ENCODE measurements at places on chromosomes 7 and 10.

DNA sequence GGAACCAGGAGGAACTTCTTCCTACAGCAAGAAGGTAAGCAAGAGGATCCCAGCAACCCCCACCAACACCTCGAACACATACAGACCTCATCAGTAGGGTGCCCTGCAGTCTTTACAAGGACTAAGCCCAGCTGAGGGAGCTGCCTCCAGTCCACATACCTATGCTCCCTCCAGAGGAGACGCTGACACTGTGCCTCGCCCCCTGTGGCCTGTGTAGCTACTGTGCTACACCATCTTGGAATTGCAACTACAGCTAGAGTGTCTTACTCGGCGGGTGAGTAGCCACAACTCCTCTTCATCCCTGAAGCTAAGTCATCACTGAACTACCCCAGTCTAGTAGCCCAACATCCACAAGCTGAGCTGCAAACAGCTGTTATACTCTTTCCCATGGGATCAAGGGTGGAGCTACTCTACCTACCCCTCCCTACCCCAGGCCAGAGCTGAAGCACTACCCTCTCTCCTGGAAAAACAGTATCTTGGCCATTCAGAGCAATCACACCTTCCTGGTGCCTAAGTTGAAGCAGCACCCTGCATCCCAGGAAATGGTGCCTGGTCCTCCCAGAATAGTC lies 42.2 kb upstream of the CAMK2B start:
- no peak for DNase-seq

DNA sequence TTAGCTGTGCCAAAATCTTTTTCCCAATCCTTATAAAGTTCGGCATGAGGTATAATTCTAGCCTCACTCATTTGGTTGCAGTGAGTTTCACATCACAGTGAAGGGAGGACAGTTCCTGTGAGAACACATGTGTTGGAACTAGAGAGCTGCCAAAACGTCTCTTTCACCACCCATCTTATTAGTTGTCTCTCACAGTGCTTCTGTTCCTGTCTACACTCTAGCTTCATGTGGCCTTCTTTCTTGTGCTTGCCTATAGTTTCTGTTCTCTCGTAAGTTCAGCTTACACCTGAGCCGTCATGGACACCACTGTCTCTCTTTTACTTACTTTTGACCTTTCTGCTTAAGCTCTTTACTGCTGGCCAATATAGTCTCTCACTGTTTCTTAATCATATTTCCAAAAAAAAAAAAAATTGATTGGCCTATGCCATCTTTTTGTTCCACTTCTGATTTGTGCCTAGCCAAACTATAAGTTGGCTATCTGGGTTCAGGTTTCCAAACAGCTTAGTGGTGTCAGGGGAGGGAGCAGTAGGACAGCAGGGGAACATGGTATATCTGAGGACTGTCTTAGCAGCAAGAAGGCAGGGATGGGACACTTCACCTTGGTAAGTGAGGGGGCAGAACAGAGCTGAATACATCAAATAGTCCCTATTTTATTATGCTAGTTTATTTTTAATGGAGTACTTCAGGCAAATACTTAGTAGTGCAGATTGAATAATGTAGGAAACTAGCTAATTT lies 38.0 kb downstream of the ZNRF2 start:
- DNase-seq, result no peak

GRCh38 chr10:13938950-13939349 lies 352.2 kb downstream of the PRPF18 start:
- no peak for DNase-seq

DNA sequence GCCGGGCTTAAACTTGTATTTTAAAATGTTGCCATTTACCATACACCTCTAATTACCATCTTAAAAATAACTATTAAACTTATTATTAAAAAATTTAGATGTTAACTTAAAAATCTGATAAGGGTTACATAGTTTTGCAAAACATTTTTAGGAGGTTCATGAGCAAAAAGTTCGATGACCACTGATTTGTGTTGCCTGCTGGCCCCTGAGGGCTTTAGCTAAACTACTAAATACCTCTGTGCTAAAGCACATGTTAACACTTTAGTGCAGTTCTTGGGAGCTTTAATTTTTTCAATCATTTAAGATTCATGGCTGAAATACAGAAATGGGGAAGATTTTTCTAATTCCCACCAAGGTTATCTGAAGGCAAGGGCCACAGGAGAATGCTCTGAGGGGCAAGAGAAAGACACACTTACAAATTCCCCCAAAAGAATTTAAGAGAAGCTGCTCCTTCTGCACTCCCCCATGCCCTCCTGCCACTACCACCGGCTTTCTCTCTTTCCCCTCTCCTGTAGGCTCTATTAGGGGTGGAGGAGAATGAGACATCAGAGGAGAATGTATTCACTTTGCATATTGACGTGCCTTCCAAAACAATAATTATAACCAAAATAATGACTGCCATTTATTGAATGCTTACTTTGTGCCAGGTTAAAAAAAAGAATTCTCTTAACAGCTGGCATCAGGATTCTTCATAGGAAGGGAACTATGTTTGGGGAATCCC lies 106.2 kb downstream of the RTKN2 start:
- DNase-seq, result no peak

GRCh38 chr10:106175760-106176377 lies 988.6 kb downstream of the SORCS1 start:
- DNase-seq, result no peak

DNA sequence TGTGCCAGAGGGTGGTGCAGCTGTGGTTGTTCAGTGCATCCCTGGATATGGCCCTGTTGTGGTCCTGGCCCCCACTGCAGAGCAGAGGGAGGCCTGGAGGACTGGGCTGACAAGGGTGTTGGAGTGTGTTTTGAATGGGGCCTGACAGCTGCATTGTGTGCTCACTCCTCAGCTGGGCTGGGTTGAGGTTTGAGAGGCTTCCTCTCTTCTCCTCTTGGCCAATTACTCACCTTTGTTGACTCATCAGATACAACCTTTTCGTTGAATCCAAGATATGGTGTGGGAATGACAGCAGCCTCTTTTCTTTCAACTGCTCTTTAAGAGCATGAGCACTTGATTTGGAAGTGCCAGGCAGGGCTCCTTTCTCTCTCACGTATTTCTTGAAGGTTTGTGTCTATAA lies 228.5 kb upstream of the COBL start:
- no peak for DNase-seq

DNA sequence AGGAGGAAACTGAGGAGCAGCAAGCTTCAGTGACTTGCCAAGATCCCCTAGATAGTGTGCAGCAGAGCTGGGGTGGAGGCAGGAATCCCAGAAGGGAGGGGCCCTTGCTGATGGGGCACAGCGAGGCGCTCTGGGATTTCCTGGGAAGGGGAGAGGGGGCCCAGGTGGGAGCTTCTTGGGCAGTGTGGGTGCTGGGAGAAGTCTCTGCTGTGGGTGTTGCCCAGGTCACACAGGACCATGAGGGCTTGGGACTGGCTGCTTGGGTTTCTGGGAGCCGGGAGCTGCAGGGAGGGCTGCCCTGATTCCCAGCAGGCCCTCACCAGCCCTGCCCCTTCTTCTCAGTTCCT lies 55.2 kb downstream of the TSPAN15 start:
- no peak for DNase-seq

- no peak for DNase-seq
Measured at GRCh38 chr7:141348728-141349127, 202.5 kb upstream of the AGK start.

GRCh38 chr7:112201411-112201810 lies 4.8 kb downstream of the DOCK4 start:
- no peak for DNase-seq

DNA sequence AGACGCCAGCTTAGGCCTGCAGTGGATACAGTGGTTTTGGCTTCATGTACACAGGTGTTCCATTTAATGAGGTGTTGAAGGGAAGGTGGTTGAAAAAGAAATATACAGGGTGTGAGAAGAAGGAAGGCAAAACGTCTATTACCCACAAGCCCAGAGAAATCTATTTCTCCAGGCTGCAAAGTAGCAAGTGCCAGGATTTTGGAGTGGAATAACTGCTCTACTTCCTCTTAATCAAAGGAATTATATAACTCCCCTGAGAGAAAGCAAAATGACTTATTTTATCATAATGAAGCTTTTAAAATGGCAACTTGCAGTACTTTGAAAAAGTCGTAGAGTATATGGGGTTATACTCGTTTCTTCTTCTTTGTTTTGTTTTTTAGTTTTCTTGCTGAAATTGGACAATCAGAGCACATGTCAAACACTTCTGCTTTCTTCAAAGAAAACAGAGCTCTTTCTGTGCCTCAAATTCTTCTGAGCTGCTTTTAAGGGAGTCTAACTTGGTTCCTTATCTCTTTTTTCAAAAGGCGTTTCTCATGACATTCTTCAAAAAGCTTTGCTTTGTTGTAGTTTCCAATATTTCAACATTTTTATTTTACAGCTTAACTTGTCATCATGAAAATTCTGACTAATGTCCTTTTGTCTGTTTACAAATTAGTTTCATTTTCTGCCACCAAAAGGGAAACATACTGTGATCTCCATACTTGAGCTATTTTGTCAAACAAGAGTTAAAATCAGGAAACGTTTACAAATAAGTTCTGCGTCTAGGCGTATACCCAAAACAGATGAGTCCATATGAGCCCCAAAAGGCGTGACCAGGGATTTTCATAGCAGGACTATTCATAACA lies 289.7 kb downstream of the FRMD4A start:
- no peak for DNase-seq

DNA sequence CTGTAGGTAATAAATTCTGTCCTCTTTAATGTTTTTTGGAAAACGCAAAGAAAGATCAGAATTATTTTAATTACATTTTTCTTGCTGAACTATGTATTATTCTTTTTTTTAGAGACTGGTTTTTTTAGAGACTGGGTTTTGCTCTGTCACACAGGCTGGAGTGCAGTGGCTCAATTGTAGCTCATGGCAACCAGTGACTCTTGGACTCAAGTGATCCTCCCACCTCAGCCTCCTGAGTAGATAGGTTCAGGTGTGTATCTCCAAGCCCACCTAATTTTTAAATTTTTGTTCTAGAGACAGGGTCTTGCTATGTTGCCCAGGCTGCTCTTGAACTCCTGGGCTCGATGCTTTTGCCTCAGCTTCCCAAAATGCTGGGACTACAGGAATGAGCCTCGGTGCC lies 5.3 kb upstream of the DENND10 start:
- no peak for DNase-seq

GRCh38 chr10:21527598-21528235 lies 2.2 kb upstream of the SKIDA1 start:
- DNase-seq, result no peak

GRCh38 chr10:79239275-79239779 lies 107.9 kb upstream of the PPIF start:
- no peak for DNase-seq

GRCh38 chr10:84012831-84013458 lies 126.4 kb upstream of the GHITM start:
- DNase-seq, result no peak

DNA sequence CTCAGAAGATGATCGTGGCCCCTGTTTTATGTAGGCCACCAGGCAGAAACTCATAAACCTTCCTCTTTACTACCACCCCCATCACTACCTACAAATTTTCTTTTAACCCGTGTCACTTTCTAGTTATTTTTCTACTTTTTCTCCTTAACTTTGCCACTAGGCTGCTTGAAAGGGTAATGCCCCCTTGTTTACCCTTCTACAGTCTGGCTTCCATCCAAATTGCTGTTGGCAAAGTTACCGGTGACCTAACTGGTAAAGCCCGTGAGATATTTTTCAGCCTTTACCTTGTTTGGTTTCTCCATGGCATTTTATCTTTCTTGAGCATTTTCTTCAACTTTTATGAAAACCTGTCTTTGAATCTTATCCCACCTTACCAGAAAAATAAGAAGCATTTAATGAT lies 153.0 kb downstream of the WNT2 start:
- no peak for DNase-seq

GRCh38 chr7:18806177-18806576 lies 310.6 kb downstream of the HDAC9 start:
- DNase-seq, result no peak

DNA sequence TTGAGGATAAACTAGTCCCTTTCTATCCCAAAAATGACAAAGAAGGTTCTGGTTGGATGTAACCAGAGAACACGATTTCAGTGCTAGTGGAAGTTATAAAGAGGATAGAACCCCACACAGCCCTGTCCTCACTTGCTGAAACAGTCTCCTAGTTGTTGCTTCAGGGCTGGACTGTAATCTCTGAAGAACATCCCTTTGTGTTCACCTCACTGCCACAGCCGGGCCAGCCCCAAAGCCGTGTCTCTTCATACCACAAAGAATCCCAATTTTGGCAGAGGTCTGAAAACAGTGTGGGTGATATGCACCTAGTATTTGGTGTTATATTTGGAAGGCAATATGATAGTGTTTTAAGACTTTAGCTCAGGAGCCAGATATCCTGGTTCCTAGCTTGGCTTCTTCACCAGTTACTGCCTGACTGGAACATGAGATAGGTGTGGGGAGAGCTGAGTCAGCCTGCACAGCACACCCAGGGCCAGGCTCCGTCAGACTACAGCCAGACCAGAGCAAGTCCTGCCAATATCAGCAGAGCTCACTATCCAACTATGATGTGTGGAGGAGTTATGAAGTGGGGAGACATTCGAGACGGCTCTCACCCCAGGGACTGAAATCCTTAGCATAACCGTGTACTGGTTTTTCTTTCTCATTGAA lies 21.2 kb downstream of the CYP3A4 start:
- DNase-seq, result no peak

DNA sequence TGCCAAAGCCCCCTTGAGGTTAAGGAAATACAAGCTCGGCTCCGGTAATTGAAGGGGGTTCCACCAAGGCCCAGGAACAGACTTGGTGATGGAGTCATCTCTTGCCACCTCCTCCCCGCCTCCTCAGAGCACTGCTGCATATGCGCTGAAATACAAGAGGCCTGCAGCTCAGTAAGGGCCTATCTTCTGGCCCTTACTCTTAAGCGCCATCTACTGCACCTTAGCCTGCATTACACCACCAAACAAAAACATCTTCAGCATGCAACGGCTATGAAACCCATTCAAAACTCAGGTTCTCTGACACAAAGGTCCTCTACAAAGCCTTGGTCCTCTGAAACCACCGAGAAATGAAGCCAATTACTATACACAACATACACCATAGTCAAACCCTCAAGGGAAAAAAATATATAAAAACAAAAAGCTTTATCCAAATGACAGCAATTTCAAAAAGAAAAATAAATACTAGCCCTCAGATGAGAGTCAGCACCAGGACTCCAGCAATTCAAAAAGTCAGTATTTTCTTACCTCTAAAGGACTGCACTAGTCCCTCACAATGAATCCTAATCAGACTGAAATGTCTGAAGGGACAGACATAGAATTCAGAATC lies 176.8 kb upstream of the TBX20 start:
- DNase-seq, result no peak

DNA sequence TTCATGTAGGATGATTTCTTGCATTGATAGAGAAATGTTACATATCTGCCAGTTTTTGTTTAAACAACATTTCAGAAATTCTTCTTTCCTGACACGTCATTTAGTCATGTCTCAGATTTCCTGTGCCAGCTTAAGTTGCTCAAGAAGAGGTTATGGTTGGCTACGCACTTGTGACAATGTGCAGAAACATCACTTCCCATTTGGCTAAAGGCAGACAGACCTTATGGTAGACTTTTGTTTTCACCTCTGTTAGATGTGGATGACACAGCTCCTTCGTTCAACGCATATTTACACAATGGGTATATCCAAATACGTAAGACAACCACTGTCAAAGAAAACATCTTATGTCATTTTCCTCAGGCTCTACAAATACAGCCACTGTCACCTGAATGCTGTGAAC lies 125.8 kb downstream of the DOCK4 start:
- no peak for DNase-seq

Measured in T-helper 9 cell (primary cell).